ENCODE measurements at places on chromosomes 1 and 21.

DNA sequence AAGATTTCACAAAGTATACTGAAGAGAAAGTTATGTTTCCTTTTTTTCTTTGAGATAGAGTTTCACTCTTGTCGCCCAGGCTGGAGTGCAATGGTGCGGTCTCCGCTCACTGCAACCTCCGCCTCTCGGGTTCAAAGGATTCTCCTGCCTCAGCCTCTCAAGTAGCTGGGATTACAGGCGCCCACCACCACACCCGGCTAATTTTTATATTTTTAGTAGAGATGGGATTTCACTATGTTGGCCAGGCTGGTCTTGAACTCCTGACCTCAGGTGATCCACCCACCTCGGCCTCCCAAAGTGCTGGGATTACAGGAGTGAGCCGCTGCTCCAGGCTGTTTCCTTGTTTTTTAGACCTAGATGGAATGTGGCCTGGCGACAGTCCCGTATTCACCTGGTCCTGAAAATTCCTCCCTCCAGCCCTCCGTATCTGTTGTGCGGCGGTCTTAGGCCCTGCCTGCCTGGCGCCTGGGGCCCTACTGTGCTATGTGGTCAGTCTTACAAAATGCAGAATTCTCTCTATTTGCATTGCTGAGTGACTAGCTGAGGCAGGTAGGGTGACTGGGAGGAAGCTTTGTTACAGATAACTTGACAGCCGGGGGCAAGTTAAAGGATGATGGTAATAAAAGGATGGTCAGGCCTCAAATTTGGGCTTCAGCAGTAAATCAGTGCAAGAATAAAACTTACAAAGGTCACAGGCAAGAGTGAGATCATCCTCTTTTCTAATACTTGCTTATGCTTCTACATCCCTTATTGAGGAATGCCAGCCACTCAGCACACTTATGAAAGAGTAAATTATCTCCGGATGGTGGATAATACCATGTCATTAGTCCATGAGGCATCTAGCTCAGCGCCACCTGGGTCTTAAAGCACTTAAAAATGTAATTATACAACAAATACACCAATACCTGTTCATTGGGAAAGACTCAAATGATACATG is 30.3 kb downstream of the PARK7 start:
- DNase-seq = no peak

DNA sequence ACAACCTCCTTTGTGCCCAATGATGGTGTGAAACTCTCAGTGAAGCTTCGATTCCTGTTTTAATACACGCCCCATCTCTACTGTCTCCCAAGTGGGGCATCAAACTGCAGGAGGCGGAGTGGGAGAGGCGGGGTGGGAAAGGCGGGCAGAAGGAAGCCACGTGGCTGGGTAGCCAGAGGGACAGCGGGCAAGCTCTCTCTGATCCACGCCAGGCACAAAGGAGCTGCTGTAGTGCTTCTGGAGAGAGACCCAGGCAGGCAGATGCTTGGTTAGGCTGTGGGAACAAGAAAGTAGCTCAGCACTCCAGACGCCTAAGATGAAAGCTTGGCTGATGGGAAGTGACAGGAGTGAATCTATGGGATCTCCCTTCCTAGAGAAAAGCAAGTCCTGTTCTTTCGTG is 25.7 kb downstream of the TRIM67 start:
- DNase-seq = no peak

- no peak for DNase-seq
Measured at GRCh38 chr1:155466617-155466972, 96.0 kb downstream of the ASH1L start.

DNA sequence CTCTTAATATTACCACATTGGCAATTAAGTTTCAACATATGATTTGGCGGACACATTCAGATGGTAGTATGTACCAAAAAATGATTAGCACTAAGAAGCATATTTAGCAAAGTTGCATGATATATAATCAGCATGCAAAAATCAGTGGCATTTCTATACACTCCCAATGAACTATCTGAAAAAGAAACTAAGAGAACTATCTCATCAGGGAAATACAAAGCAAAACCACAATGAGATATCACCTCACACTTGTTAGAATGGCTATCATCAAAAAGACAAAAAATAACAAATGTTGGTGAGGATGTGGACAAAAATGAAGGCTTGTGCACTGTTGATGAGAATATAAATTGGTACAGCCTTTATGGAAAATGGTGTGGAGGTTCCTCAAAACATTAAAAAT is 31.4 kb upstream of the DENND1B start:
- DNase-seq = no peak

- DNase-seq = peak; percentile 59
Measured at GRCh38 chr1:219490566-219490965, 122.3 kb downstream of the ZC3H11B start.

GRCh38 chr1:205523891-205524793 is 19.7 kb downstream of the CDK18 start:
- DNase-seq = peak; percentile 91

- peak; percentile 10 for DNase-seq
Measured at GRCh38 chr1:86259390-86259789, 102.8 kb upstream of the COL24A1 start.

GRCh38 chr1:234616644-234617043 is 6.7 kb upstream of the IRF2BP2 start:
- DNase-seq = no peak

DNA sequence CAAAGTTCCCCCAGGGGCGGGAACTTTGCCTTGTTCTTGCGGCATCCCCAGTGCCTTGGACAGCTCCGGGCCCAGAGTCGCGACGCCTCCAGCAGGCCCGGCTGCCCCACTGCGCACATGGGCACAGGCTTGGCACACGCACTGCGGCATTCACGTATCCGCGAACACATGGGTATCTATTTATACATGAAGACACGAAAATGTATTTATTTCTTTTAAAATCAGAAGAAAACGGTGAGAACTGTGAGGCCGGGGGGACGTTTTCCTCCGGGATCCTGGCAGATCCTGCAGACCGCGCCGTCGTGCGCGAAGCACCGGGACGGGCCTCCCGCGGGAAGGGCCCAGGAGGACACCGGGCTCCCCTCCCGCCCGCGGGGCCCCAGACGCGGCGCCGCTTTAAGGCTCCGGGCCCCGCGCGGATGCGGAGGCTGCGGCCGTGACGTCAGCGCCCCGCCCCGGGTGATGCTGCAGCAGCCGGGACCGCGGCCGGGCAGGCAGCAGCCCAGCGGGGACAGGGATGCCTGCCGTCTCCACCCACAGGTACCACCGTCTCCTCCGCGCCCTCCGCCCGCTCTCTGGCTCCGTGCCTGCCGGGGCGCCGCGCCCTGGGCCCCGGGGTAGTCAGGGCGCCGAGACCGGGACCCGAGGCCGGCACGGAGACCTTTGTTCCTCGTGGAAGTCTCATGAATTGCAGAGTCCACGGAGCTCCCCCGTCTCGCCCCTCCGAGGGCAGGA is at the start of gene SLC45A1:
SLC45A1 (plus strand) TSS at position 468 of the 735 bp plus-strand sequence. CDS start 6,216 bp downstream, outside the sequence.
- DNase-seq = peak; percentile 55

- DNase-seq = no peak
Measured at GRCh38 chr1:41184446-41184845, 57.7 kb downstream of the SCMH1 start.

DNA sequence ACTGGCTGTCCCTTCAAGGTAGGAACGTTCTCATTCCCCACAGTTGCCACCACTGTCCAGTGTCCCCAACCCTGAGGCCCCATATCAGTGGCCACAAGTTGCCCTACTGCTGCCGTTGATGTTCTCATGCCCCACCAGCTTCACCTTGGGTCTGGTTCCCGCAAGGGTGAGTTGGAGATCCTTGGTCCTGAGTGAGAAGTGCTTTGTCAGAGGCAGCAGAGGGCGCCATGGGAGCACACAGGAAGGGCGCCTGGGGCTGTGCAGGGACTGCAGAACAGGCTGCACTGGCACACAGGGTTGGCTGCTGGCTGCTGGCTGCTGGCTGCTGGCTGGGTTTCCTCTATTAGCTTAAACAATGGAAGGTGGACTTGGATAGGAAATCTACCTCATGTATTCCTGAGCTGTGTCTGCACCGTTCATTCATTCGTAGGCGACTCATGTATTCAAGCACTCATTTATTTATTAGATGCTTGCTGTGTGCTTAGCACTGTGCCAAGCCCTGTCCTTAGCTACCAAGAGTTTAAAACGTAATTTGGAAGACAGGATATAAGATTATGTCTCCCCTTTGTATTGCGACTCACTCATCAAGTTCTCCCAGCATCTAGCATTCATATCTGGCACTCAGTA is 2.1 kb upstream of the S100A9 start:
- peak; percentile 85 for DNase-seq

- no peak for DNase-seq
Measured at GRCh38 chr1:20089328-20090077, 19.5 kb downstream of the PLA2G5 start.

- no peak for DNase-seq
Measured at GRCh38 chr1:172778456-172779455, 119.9 kb downstream of the FASLG start.

DNA sequence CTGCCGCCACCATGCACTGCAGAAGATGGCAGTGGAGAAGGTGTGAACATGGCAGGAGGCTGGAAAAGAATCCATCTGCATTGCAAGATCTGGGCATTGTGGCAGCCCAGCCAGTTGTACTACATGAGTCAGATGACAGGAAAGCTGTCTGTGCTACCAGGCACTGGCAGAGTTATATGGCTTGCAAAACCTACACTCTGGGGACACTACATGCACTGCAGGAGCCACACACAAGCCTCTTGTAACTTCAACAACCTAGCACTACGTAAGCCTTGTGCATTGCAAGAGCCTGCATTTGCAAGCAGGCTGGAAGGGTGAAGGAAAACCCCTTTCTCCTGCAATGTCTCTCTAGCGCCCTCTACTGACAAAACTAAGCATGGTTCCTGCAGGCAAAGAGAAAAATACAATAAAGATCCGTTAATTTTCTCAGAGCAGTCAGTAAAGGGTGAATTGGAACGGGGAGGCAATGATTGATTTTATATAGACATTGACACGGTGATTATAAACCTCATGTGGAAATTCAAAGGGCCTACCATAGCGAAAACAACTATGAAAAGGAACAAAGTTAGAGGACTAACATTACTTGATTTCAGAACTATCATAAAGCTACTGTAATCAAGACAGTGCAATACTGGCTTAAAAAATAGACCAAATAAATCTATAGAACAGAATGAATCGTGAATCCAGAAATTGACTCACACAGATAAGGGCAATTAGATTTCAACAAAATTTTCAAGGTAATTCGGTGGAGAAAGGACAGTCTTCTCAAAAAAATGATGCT is 26.2 kb upstream of the DYNLT5 start:
- DNase-seq = peak; percentile 94

DNA sequence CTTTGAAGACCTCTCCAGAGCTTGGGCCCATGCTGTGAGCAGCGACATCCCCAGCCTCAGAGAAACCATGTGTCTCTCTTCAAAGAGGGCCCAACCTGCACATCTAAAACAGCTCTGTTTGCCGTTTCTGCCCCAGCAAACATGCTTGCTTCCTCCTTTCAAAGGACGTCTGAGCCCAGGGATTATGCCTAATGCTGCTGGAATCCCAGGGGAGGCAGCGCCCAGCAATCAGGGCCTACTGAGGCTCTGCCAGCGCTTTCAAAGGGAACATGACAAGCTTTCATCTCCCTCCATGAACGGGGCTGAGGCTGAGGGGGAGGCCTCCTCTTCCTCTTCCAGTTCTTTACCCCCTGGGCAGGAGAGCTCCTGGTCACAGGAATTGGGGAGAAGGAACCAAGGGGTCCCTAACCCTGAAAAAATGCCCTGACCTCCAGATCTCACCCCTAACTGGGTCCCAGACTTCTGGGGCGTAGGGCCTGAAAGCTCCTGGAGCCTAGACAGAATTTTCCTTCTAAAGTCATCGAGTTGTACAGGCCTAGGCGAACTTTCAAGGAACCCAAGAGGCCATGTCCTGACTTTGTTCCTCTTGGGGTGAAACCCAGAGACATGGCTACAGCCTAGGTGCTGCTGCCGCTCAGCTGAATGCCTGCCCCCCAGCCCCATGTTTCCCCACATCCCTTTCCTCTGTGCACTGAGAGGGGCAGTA is 13.4 kb upstream of the ASCL5 start:
- no peak for DNase-seq

DNA sequence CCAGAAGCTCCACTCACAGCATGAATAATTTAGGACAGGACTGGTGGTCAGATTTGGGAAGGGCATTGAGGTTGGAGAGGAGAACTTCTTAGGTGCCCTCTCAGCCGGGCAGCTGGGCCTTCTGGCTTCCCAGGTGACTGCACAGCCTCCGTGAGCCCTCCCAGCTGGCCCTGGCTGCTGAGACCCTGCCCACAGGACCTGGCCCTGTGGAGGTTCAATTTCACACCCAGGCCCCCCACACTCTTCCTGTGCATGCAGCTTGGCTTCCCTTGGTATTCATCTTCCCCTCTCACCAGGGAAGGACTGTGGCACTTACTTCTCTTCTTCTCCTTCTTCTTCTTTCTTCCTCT is 50.6 kb downstream of the NDUFS5 start:
- no peak for DNase-seq

DNA sequence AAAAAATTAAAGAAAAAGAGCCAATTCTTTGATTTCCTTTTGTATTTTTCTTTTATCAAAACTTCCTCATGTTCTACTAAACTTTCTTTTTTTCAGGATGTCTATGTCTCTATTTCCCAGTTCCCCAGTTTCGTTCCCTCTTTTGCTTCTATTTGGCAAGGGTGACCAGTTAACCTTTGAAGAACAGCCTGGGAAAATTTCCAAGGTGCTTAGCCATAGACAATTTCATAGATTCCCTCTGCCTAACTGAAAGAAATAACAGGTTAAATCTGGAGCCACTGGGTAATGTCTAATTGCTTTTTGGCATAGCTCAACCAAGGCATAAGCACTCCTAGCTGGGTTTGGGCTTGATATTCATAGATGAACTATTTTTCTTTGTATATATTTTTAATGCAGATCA is 272.3 kb downstream of the ADGRL2 start:
- DNase-seq = no peak

- no peak for DNase-seq
Measured at GRCh38 chr1:30616759-30617158, 106.6 kb downstream of the MATN1 start.

- no peak for DNase-seq
Measured at GRCh38 chr1:29634324-29634723, 398.0 kb downstream of the PTPRU start.

- peak; percentile 16 for DNase-seq
Measured at GRCh38 chr1:179228783-179229213, 679 bp downstream of the ABL2 start.

DNA sequence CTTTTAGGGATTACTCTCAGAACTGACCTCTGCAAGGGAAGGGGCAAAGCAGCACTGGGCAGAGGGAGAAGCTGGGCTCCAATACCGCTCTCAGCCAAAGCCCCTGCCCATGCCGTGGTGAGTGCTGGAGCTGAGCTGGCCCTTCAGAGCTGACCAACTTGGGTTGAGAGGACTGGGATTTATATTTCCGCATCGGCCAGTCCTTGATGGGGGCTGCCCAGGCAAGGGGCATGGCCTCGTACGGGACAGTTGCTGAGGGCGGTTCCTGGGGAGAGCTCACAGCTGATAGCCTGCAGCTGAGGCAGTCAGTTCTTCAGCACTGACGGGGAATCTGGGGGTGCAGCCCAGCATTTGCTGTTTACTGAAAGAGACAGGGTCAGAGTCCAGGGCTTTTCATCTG is 8.0 kb downstream of the HUNK start:
- no peak for DNase-seq
